ENCODE measurements at places on chromosomes 2 and 18. TPM values are rescaled to one million over a fixed set of nuclear protein-coding genes. Genes with fewer than 3 reads are reported as not detected.

Gene TRIM43
- total RNA-seq = not detected

Gene IL36G
- not detected for total RNA-seq

Gene ST8SIA3
- not detected for total RNA-seq

Gene RAPGEF4
- total RNA-seq = 1.9 TPM
